ENCODE measurements at places on chromosomes 7 and 10.
A peak's percentile ranks its signal among the peaks of the same experiment; 100 is the strongest.

DNA sequence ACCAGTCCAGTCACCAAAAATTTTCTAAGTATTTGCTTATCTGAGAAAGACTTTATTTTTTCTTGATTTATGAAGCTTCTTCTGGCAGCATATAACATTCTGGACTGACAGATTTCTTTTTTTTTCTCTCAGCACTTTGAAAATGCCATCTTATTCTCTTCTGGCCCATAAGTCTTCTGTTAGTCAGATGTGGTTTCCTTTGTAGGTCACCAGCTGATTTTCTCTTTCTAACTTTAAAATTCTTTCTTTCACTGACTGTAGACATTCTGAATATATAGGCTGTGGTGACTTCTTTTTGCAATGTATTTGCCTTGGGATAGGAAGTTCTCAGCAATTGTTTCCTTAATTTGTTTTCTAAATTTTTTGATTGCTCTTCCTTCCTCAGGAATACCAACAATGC, 172.5 kb downstream of the CCDC7 start:
- no peak for DNase-seq

GRCh38 chr10:127787873-127788272, 50.9 kb downstream of the FOXI2 start:
- no peak for DNase-seq

DNA sequence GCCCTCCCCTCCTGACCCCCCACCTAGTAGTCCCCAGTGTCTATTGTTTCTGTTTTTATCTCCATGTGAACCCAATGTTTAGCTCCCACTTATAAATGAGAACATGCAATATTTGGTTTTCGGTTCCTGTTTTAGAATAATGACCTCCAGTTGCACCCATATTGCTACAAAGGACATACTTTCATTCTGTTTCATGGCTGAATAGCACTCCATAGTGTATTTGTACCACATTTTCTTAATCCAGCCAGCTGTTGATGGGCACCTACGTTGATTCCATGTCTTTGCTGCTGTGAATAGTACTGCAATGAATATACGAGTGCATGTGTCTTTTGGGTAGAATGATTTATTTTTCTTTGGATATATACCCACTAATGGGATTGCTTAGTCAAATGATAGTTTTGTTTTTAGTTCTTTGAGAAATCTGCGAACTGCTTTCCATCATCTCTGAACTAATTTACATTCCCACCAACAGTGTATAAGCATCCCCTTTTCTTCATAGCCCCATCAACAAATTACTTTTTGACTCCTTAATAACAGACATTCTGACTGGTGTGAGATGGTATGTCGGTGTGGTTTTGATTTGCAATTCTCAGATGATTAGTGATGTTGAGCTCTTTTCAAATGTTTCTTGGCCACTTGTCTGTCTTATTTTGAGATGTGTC, 128.4 kb upstream of the PHYHIPL start:
- DNase-seq: no peak

GRCh38 chr10:61612009-61612408, 50.7 kb upstream of the CABCOCO1 start:
- DNase-seq: no peak

DNA sequence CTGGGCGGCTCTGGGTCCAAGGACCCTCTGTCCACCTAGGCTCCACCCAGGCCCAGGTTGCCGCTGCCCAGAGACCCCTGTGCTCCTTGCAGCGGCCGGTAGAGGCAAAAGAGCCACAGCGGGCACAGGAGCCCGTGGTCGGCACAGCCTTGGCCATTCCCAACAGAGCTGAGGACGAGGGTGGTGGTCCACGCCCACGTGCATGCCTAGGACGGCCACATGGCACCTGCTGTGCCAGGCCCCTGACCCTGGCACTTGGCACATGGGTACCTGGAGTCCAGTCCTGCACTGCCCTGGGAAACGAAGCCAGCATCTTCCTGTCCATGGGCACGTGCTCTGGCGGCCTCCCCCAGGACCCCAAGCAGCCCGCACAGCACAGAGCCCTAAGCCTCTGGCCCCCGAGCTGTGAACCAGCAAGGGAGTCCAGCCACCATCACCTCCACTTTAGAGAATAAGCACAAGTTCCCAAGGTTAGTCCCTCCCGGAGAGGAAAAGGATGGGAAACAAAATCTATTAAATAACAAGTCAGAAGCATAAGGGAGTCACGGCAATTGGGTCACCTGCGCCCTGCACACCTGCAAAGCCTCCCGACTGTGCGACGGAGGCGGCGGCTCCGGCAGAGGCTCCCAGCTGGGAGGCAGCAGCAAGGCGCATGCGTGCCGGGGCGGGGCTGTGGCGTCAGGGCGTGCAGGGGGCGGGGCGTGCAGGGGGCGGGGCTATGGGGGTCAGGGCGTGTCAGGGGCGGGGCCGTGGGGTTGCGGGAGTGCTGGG, 59.1 kb downstream of the STK32C start:
- peak; percentile 7 for DNase-seq

DNA sequence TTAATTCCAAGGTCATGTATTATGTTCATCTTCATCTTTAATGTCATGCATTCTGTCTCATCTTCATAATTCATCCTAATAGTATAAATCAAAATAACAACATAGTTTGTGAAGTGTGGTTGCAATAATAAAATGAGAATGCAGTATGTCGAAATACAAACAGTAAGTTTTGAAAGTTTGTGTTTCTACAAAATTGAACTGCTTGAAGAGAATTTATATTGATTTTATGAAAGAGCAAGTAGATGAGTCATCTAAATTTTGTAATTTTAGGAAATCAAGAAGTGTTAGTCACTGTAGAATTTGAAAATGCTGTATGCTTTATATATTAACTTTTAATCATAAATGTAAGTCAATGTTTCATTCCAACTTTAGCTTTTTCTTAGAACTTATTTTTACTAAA, 190.5 kb upstream of the PPP1R3A start:
- DNase-seq: peak; percentile 44

- DNase-seq: no peak
Observed at GRCh38 chr10:49689882-49690510, 10.5 kb downstream of the C10orf53 start.

DNA sequence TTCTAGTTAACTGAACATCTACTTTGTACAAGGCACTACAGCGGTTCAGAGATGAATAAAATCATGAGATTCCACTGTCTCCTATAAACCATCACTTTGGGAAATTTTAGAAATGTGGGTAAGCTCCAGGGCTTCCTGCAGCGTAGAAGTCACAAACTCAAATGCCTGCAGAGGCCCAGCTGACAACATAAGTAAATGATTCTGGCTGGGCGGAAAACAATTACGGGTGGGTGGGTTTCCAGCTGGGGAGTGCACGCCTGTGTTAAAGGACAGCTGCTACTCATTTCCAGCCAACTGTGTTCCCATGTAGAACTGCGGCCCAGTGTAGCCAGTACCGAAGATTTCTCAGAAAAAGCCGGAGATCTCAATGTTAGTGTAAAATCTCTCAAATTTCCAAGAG, 69.5 kb upstream of the ATRNL1 start:
- no peak for DNase-seq

- DNase-seq: no peak
Observed at GRCh38 chr10:78457804-78458482, 424.3 kb downstream of the RPS24 start.

DNA sequence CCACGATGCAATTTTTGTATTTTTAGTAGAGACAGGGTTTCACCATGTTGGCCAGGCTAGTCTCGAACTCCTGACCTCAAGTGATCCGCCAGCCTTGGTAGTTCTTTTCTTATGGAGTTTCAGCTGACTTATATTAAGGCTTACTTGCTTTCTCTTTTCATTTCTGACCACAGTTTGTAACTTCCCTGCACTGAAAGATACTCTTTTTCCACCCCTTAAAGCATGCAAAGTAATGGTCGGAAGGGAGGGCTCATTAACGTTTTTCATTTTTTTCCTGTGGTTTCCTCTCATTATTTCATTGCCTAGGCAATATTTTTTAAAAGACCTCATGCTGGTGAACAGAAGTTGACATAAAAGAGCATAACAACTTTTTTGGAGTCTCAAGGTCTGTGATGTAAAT, 27.0 kb downstream of the ADRB1 start:
- peak; percentile 19 for DNase-seq

- DNase-seq: no peak
Observed at GRCh38 chr10:8306685-8307364, 252.3 kb downstream of the GATA3 start.

GRCh38 chr7:85525676-85526075, 338.8 kb upstream of the SEMA3D start:
- no peak for DNase-seq

- DNase-seq: peak; percentile 67
Observed at GRCh38 chr10:63265222-63265617, 132.1 kb downstream of the NRBF2 start.

Measured in inflammatory macrophage treated with lipopolysaccharide for 4 hours (primary cell).